ENCODE measurements at places on chromosomes 4 and X.

- DNase-seq = no peak
Measured at GRCh38 chrX:23888887-23889501, 18.7 kb downstream of the APOO start.

DNA sequence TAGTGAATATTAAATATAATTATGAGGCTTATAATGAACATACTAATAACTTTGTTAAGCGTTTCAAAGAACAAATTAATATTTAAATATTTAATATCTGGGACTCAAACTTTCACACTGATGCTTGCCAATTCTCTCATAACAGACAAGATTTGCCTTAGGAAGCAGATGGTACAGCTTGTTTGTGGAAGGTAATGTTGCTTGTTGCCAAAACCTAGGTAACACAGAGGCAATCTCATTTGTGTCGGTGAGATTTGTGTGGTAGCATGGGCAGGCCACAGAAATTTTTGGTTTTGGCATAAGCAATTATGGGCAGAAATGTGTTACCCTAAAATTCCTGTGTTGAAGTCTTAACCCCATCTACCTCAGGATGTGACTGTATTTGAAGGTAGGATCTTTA is 114.9 kb upstream of the AFF2 start:
- DNase-seq = no peak

DNA sequence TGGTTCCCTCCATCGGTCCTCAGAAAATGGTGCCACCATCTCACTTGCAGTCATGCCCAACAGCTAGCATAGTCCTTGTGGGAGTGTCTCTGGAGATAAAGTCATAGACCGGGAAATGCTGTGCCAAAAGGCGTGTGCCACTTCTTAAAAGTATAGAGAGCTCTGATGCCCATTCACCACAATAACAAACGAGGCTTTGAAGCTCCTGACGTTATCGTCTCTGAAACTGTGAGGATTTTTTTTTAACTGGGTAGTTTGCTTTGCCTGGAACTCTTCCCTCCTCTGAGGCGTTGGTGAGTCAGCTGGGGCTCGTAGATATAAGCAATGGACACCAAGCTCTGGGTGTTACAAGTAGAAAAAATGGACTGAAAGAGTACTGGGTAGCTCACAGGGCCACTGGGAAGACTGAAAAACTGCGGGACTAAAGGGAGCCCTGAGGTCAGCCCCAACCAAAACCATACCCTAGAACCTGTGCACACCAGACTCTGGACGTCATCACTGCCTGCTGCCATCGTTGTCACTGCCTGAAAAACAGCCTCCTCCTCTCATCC is 89.4 kb upstream of the TRIM2 start:
- DNase-seq = no peak

- no peak for DNase-seq
Measured at GRCh38 chr4:14896656-14897175, 105.6 kb upstream of the CPEB2 start.

DNA sequence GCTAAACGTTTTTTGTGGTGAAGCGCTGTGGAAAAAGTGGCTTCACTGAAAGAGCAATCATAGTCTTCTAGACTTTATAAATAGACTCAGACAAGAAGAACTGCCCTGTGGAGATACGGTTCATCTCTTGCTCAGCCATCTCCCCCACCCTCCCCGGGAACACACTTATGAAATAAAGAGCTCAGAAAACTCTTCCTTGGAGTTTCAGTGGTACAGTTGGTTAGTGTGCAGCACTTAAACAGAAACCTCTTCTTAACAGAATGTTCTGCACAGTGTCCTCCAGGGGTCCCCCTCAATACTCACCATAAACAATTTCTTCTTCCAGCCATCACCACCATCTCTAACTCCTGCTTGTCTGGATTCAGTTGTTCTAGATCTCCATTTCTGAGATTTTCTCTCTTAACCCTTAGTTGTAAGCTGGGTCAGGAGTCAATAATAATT is 313.0 kb downstream of the ARHGAP10 start:
- no peak for DNase-seq

DNA sequence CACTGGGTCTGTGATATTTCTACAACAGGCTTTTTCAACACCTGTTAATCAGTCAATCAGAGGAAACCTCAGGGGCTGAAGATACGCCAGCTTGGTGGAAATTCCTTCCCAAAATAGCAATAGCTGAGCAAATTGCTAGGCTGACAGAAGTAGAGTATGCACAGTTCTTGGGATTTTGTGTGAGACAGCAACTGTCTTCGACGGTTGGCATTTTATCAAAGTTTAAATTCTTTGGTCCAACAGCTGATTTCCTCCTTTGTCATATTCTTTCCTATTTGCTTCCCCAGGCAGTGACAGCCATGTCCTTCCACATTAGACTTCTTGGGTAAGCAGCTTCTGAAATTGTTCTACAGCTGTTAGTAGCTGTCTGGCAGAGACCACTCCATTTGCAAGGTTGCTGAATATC is 8.0 kb upstream of the PALLD start:
- peak; percentile 70 for DNase-seq

GRCh38 chrX:118347131-118347530 is 1.2 kb downstream of the WDR44 start:
- DNase-seq = no peak

DNA sequence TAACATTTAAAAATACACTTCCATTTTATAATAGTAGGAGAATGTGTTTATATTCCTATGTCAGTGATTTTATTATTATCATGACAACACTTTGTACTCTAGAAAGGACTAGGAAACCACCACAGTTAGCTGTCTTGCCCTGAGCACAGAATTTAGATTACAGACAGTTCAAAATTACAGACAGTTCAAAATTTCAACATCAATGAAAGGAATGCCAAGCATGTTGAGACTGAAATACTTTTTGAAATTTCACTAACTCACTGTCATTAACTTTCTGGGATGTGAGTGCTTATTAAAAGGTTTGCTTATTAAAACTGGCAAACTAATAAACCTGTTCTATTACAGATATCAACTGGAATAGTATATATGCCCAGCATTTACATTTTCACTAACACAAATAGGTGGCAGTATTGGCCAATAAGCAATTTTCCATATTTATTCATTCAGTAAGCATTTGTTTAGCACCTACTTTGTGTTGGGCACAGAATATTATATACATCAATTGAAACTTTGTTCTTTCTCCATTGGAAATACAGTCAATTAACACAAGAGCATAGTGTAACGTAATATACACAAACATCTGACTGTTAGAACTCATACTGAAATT is 179.4 kb downstream of the FBXW7 start:
- DNase-seq = no peak

- no peak for DNase-seq
Measured at GRCh38 chr4:186852073-186852420, 128.4 kb upstream of the FAT1 start.

GRCh38 chrX:3516051-3516541 is 169.6 kb upstream of the MXRA5 start:
- DNase-seq = no peak

DNA sequence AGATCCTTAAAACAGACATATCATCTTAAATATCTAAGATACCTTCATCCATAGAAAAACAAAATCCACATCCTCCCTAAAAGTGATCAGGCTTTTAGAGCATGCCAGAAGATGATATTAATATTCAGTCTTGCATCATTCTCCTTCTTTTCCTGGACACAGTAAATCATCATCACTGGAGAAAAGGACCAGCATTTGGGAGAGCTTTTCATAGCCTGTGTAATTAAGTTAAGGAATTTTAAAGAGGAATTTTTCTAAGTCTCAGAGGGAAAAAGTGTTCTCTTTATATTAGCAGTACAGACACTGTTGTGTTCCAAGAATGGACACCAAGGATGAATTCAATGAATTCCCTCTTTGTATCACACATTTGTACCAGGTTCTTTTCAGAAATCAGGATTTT is 696 bp downstream of the SCRG1 start:
- no peak for DNase-seq

DNA sequence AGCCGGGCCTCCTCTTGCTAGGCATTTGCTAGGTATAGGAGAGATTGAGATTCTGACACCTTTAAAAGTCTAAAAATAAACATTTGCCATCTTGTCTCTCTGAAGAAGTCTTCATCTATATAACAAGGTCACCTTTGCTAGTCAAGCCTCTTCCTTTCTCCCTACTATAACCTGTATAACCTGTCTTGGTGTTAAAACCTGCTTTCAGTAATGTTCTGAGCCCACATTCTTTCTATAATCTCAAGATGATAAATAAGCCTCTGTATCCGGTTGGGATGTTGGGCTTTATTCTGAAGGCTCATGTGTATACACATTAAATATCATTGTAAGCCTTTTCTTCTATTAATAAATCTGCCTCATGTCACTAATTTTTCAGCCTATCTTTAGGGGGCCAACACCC is 10.2 kb downstream of the ASIC5 start:
- DNase-seq = no peak

- no peak for DNase-seq
Measured at GRCh38 chr4:159600061-159600460, 497.2 kb downstream of the RAPGEF2 start.

- DNase-seq = no peak
Measured at GRCh38 chr4:187304133-187304532, 580.5 kb upstream of the FAT1 start.

- no peak for DNase-seq
Measured at GRCh38 chrX:37348971-37349220, 268 bp upstream of the PRRG1 start.

GRCh38 chrX:22424122-22424915 is 151.6 kb downstream of the CBLL2 start:
- DNase-seq = no peak

GRCh38 chr4:8153441-8153840 is 5.2 kb downstream of the ABLIM2 start:
- DNase-seq = no peak

DNA sequence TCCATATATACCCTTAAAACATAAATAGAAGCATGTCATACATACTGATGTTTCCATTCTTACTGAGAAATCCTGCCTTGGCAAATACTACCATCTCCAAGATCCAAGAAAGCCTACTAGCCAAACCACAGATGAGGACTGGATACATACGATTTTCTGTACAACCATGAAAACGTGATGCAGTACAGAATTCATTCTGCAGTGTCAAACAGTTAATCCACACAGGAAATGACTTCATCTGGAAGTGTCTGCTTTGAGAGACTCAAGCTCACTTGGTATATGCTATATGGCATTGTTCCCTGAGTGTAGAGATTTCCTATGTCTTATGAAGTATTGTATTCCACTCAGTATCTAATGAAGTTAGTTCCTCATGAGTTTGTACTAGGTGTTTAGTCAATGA is 94.3 kb downstream of the CT47B1 start:
- DNase-seq = no peak

DNA sequence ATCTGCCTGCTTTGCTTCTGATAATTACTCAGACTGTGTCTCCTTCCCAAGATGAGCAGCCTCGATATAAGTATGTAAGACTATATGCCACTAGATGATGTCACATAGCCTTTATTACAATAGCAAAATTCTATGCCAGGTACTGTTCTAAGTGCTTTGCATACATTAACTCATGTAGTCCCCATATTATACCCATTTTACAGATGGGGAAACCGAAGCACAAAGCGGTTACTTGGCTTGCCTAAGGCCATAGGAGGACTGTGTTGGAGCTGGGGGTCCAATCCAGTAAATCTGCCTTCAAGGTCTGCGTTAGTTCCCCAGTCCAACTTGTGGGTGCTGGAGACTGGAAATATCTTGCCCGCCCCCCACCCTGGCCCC is 826 bp upstream of the SCML1 start:
- no peak for DNase-seq

DNA sequence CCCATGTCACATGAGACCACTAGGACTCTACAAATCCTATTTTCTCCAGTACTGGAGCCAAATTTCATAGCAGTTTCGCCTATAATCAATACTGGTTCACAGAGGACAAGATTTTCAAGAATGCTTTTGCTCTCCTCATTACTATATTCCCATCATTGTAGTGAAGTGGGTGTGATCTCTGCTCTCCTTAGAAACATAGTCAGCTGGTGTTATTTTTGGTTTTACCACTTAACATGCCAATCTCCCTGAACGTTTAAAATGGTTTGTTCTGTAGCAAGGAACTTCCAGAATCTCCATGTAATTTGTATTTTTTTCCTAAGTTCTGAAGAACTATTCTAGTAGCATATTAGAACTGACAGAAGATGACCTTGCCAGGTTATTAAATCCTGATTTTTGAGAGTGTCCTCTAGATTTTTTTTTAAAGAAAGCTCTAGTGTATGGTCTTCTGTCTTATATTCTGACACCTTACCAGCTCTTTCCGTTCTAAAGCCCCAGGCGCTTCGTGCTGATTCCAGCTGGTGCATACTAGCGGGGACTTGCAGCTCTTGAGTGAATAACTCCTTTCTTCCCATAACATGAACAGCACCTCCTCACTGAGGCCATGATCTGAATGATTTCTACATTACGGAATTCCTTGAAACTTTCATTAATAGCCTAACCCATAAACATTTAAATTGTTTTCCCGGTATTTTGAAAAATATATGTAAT is 1372.9 kb downstream of the TECRL start:
- no peak for DNase-seq

DNA sequence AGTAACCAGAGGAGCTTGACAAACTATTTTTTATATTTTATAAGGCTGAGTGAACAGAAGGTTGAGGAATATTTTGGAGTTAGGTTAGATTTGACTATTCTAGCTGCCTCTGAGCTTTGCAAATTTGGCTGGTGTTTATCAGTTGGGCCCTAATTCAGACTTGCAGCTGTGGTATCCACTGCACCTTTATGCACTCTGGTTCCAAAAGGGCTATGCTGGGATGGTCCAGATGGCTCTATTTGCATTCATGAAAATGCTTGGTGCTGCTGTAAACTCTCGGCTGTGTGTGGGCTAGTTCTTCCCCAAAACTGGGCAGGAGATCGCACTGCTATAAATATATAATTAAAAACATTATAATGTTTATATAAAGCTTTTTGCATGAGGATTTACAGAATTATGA is 106.3 kb downstream of the REPS2 start:
- DNase-seq = no peak

DNA sequence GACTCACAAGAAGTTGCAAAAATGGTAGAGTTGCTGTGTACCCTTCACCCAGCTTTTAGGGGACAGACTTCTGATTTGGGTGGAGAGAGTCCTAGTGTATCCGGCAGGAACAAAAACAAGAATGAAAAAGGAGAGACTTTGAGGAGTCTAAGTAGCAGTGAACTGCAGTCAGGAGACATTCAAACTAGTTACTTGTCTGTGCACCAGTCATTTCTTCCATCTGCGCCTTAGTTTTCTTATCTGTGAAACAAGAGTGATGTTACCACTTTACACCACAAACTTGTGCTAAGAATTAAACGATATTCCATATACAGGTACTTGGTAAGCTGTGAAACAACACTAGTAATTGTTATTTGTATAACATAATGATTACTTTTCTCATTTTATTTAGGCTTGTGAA is 47.3 kb downstream of the SH2D1A start:
- no peak for DNase-seq

DNA sequence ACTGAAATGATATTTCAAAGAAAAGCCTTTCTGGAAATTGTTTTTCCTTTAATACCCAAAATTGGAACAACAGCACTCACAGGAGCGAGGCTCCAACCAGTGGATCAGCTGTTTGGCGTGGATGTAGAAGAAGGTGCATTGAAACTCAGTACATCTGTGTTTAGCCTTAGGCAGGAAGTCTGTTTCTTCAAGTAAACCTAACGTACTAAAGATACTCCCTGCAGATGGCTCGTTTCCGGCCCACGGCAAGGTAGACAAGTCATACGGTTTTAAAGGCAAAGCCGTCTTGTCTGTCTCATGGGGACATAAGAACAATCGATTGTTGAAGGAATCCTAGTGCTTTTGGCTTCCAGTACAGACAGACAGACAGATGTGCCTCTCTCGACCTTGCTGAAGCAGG is 50.0 kb upstream of the CLCN4 start:
- peak; percentile 48 for DNase-seq

Measured in right hindlimb (tissue), 1 donor.